ENCODE measurements at places on chromosomes 3 and 15.

- no peak for DNase-seq
Measured at GRCh38 chr3:163671201-163671600, 1407.1 kb downstream of the SI start.

GRCh38 chr3:52005571-52005986 lies 9.9 kb upstream of the RPL29 start:
- DNase-seq: peak; percentile 75

DNA sequence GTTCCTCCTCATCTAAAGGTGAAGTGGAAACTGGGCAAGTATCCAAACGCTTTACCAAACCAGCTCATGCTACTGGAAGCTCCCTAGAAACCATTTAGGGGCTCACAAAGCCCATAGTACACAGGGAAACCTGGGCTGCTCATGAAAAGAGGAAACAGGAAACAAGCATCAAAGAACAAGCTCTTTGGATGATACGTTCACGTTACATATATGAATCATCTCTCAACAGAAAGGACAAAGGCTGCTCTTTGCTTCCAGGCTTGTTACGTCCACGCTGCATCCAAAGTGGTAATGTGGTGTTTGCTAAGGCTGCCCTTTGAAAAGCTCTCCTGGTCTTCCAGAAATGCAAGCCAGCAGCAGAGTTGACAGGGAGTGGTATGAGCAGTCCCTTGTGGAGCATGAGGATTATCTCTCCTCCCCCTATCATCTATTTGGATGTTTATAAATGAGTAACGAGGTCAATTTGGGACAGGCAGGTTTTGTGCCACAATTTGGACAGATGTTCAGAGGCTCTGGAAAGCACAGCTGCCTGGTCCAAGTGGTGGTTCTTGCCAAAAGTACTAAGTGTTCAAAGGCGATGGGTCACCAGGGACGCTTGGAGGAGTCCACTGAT lies 98.0 kb upstream of the RORA start:
- peak; percentile 51 for DNase-seq

DNA sequence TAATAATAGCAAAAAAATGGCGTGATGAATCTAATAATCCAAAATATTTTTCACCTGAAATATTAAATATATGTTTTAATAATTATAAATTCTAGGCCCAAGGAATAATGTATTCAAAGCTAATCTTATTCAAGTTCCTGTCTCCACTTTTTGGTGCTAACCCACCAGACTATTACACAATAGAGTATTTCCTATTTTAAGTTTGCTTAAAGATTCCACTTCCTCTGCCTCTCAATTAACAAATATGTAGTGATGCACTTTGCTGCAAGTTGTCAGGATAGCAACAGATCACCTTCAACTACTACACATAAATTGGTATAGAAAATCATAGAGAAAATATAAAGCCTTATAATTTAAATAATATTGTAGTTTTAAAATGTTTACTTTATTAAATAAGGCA lies 467.5 kb downstream of the C3orf38 start:
- DNase-seq: no peak

DNA sequence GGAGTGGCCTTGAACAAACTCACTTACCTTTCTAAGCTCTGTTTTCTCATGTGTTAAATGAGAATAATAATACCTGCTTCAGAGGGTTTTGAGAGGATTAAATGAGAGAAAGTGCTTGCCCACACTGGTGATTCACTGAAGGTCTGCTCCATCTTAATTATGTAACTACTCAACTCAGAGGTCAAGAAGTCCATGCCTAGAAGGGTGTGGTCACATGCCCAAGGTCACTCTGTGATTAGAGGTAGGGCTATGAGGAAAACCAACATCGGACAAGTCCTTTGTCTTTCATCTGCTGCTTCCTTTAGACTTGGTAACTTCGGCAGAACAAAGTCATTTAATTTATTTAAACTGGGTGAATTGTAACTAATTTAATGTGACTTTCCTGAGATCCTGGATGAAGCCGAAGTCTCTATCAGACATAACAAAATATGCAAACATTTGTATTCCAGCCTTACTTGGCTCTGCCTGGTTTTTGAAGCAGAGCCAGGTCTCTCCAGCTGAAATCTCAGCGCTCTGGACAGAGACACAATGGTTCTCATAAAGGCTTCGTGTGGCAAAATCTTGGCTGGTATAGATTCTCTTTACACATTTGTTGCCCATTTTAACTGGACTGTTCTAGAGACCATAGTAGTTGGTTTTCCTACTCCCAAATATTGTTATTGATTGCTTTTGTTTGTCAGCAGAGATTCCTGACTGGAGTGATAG lies 3.0 kb downstream of the CHRNA7 start:
- DNase-seq: no peak

- DNase-seq: no peak
Measured at GRCh38 chr15:89758981-89759380, 7.9 kb upstream of the MESP1 start.

DNA sequence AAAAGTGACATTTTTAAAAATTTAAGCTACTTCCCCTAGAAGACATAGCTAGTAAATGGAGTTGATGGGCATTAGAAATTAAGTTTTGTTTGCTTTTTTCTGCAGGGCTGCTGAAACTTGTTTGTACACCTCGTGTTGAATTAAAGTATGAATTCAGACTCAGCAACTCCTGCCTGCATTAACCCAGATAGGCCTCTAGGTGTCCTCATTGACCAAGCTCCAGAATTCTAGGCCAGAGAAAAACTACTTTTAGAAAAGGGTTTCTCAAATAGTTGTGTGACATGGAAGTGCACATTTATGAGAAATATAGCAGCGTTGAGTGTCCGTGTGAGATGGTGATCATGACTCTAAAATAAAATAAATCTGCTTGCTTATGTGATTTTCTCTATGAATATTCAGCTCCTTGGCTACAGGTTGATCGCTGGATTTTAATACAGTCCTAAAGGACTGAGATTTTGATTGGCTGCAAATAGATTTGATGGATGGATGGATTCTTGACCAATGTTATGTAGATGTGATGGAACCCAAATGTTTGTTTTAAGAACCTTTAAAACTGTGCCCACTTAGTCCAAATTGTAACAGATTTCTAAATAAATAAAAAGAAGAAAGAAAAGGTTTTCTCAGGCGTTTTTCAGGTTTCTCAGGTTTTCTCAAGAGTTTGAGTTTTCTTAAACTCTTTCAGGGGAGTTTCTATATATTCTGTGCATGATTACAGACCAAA lies 39.4 kb upstream of the LMOD3 start:
- DNase-seq: peak; percentile 33

DNA sequence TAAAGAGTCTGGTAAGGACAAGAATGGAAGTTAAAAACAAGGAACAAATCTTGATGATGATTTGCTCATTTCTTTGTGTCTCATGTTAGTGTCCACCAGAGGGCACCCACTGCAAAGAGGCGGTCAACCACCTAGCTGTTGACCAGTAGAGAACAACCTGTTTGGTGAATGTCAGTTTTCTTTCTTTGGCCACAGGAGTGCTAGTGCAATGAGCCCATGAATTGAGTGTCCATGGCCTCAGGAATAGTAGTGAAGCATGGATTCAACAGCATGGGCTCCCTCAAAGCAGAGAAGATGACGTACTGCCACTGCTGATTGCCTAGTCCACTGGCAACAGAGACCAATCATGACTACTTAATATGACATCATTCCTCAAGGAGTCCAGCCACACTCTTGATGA lies 10.7 kb upstream of the CNTN6 start:
- DNase-seq: peak; percentile 35

GRCh38 chr15:60477916-60478565 lies 901 bp downstream of the ICE2 start:
- DNase-seq: peak; percentile 65

- DNase-seq: no peak
Measured at GRCh38 chr3:67688231-67688630, 33.8 kb upstream of the SUCLG2 start.

- DNase-seq: no peak
Measured at GRCh38 chr3:11610044-11610671, 33.6 kb downstream of the VGLL4 start.

GRCh38 chr3:197490098-197491058 lies 65.4 kb downstream of the BDH1 start:
- no peak for DNase-seq

DNA sequence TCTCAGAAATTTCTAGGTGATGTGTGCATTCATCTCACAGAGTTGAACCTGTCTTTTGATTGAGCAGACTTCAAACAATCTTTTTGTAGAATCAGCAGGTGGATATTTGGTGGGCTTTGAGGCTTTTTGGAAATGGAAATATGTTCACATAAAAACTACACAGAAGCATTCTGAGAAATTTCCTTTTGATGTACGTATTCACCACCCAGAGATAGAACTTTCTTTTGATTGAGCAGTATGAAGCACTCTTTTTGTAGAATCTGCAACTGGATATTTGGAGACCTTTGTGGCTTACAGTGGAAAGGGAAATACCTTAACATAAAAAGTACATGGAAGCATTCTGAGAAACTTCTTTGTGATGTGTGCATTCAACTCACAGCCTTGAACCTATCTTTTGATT lies 3515.0 kb downstream of the GOLGA6L6 start:
- no peak for DNase-seq

DNA sequence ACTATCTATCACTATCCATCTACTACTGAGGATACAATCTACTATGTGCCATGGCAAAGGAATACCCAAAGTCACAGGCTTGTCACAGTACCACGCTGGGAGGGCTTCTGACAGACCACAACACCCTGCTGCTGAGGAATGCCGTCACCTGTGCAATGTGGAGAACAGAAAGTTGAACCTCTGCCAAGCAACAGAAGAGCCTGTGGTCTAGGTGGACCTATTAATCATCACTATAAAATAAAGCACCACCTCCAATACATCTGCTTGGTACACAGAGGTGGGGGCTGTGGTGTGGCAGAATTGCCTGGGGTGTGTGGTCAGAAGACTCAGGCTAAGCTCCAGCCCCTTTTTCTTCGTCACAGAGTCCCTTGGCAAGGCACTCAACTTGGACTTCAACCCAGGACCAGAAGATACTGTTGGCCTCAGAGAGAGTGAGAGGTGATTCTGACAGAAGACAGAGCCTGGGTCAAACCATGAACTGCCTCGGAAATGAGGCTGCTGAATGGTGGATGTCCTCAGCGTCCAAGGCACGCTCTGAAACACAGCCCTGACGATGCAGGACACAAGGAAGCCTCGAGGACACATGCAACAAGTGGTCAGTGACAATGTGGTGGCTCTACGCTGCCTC lies 189.4 kb upstream of the CHRNA7 start:
- no peak for DNase-seq

GRCh38 chr15:49330166-49330565 lies 92.9 kb upstream of the FGF7 start:
- no peak for DNase-seq

DNA sequence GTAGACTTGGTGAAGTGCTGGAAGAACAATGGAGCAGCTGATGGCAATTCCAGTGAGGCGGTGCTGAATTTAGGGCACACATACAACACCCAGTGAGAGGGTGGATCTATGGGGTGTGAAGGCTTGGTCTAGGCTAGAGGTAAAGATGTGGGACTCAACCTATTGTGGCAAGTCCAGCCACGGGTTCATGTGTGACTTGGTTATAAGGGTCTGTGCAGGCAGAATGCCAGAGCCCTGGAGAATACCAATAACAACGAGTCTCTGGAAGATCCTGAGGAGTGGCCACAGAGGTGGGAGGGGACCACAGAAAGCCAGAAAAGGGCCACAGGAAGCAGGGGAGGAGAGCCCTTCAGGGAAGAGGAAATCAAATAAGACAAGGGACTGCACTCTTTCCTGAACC lies 55.0 kb downstream of the VGLL4 start:
- DNase-seq: no peak

DNA sequence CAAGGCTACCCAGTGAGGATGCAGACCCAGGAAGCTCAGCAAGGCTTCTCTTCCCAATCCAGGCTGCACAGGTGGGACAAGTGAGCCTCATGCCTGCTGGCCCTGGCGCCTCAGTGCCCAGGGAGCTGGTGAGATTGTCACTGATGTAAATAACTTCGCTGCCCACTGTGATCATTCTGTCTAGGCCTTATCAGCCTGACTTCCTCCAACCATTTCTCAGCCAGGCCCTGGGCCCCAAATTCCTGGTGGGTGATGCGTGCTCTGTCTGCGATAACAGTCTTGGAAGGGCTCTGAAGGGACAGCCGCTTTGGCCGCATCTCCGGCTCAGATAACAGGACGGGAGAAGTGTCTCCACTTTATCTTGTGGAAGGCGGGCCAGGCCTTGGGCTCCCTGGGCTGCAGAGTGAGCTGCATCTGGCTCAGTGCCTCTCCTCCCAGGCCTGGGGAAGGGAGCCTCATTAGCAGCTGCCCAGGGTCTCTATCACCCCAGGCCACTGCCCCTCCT lies 2.2 kb upstream of the FBLN2 start:
- no peak for DNase-seq

DNA sequence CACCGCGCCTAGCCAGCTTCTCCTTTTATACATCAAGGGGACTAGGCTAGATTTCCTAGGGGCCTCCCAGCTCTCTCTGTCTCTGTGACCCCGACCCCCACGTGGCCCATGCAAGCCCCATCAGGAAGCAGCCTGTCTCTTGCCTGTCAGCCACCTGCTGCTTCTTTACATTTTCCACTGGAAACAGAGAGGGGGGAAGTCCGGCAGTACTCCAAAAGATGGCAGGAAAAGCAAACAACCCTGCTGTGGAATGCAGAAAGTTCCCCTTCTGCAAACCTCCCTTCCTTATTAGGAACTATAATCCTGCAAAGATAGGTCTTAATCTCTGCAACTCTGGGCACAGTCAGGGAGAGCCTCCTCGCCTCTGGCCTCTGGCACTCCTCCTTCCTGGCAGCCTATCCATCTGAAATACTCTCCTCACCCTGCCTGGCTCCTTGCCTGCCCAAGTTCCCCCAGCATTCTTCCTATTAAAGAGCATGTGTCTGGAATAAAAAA lies 47.4 kb upstream of the HACD2 start:
- no peak for DNase-seq

- peak; percentile 85 for DNase-seq
Measured at GRCh38 chr3:132660052-132660810, at the start of gene UBA5. TSS of gene UBA5 (plus strand) at chr3:132660329. CDS start at chr3:132660538, 209 bp downstream.

DNA sequence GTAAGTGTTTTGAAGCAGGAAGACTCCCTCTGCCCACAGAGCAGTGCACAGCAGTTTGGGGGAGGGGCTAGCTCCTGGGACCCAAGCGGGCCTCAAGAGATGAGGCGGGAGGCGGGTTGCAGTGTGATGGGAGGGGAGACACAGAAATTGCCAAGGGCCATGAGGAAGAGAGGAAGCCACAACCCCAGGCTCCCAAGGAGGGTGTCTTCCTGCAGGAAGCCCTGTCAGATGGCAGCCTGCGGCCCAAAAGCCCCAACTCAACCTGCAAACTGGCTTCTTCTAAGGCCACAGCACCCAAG lies 7.3 kb upstream of the ISLR2 start:
- no peak for DNase-seq

- no peak for DNase-seq
Measured at GRCh38 chr3:151877269-151877668, 3.8 kb downstream of the SUCNR1 start.

DNA sequence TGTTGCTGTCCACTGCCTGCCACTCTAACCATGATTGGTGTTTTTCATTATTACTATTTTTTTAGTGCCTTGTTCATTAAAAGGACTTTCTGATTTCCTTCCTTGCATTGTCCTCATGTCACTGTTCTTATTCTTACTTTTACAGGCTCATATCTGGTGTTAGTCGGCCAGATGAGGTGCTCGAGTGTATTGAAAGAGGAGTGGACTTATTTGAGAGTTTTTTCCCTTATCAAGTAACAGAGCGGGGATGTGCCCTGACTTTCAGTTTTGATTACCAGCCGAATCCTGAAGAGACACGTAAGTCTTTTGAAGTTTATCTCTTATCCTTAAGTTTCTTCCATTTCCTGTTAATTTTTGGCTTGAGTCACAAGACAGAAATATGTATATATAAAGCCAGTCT lies 23.2 kb downstream of the QTRT2 start:
- no peak for DNase-seq

Data from NCI-H1417 (cell line).